ENCODE measurements at places on chromosomes 5 and 9.

GRCh38 chr9:94672811-94673487 lies 33.6 kb upstream of the FBP1 start:
- DNase-seq, result no peak

- DNase-seq, result no peak
Measured at GRCh38 chr5:168624850-168625364, 45.7 kb upstream of the PANK3 start.

DNA sequence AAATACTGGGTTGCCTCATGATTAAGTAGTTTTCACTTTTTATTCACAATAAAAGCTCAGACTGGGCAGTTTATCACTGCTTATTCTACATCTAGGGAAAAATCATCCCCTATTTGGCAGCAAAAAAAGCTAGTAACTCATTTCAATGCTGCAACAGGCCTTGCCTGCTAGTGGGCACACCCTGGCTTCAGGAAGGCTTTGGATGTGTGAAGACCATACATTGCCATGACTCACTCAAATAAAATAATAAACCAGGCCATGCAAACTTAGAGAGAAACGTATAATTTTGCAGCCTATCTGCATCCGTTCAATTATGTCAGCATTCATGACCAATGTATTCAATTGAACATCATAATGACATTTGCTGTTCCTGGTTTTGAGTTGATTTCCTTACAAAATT lies 402.9 kb downstream of the PIK3R1 start:
- no peak for DNase-seq

DNA sequence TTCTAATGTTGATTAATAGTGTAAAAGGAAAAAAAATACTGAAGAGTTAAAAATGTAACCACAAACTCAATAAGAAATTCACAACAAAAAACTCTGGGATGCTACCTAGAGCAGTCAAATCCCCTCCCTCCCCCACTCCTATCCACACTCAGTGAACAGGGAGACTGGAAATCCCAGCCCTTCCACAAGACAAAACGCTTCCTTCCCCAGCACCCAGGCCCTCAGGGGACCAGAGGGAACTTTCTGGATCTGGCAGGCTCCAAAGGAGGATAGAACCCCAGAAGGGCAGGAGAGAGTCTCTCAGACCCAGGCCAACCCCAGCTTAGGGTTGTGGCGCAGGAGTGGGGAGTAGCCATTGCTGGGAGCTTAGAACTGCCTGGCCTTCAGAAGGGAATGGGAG lies 55.0 kb downstream of the DCP2 start:
- DNase-seq, result no peak

GRCh38 chr9:111176511-111176910 lies 138.2 kb upstream of the LPAR1 start:
- no peak for DNase-seq

GRCh38 chr9:69195668-69196067 lies 21.6 kb downstream of the TJP2 start:
- DNase-seq, result no peak

DNA sequence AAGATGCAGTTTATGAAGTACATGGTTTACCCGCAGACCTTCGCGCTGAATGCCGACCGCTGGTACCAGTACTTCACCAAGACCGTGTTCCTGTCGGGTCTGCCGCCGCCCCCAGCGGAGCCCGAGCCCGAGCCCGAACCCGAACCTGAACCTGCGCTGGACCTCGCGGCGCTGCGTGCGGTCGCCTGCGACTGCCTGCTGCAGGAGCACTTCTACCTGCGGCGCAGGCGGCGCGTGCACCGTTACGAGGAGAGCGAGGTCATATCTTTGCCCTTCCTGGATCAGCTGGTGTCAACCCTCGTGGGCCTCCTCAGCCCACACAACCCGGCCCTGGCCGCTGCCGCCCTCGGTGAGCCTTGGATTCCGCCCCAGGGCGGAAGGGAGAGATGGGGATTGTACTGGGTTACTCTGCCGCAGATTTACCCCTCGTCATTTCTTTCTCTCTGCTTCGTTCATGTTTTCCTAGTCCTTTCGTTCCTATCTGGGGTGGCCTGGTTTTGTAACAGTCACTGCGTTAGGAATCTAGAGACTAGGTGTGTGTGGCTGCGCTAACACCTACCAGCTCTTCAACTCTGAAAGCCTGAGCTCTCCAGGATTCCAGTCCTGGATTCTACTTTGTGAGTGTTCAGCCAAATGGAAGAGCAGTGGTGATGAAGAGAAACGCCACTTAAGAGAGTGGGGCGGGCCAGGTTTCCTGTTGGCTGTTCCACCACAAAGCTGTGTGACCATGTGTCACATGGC lies 638 bp downstream of the MRPS30 start:
- DNase-seq, result peak; percentile 36

- DNase-seq, result no peak
Measured at GRCh38 chr5:166649676-166650075, 1641.8 kb upstream of the WWC1 start.

DNA sequence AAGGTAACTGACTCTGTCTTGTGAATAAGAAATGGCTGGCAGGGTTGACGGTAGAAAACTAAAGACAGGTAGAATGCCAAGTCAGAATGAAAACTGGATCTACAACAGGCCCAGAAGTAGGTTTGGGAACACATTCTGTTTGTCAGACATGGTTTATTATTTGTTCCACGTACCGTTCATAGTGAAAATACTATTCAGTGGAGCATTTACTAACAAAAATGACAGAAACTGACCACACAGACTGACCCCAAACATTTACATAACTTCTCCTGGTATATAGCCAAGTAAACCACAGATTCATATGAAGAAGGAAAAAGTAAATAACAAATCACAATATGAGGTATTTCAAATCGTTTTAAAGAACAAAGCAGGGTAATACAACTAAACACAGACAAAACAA lies 73.7 kb downstream of the SLC38A9 start:
- no peak for DNase-seq

- peak; percentile 37 for DNase-seq
Measured at GRCh38 chr5:75337366-75338021, 474 bp downstream of the HMGCR start.

- no peak for DNase-seq
Measured at GRCh38 chr9:32331240-32331639, 53.2 kb upstream of the ACO1 start.

DNA sequence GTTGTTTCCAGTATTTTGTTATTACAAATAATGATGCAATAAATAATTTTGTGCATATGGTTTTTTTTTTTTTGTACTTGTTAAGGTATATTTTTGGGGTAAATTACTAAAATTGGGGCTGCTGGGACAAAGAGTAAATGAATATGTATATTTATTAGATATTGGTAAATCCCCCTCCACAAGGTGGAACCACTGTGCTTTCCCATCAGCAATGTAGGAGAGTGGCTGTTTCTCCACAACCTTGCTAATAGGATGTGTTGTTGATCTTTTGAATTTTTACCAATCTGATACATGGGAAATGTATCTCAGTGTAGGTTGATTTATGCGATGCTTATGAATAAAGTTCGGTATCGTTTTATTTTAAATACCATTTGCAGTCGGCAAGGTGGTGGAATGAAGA lies 118.1 kb downstream of the TRPM3 start:
- DNase-seq, result no peak

DNA sequence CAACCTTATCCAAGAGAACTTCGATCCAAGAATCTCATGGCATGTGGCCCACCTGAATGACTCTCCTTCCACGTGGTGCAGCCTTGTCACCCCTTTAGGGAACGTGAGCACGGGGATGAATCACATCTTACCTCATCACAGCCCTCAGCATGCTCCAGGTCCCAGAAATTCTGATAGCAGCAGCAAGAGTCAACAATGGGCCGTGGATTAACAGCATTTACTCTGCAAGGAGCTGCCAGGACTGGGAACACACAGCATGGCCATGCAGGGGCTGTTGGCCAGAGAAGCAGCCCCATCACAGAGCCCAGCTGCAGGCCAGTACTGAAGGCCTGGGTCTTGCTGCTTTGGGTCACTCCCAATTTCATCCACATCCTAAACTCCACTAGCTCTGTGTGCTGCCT lies 150.4 kb downstream of the C5orf15 start:
- DNase-seq, result no peak

- no peak for DNase-seq
Measured at GRCh38 chr9:78626971-78627370, 330.0 kb downstream of the PSAT1 start.

- DNase-seq, result no peak
Measured at GRCh38 chr9:90998573-90998972, 197.0 kb downstream of the SYK start.

DNA sequence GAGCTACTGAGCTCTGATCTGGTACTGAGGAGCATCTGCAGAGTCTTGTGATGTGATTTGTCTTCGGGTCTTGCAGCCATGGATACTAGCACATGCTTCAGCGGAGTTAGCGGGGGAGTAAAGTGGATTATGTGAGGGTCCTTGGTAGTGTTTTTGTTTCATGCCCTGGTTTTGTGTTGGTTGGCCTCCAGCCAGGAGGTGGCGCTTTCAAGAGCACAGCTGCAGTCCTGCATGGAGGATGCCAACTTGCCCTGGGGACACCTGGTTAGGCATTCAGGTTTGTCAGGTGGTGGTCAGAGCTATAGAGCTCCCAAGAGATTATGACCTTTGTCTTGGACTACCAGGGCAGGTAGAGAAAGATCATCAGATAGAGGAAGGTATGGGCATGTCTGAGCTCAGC lies 185.8 kb upstream of the CDH6 start:
- DNase-seq, result no peak

DNA sequence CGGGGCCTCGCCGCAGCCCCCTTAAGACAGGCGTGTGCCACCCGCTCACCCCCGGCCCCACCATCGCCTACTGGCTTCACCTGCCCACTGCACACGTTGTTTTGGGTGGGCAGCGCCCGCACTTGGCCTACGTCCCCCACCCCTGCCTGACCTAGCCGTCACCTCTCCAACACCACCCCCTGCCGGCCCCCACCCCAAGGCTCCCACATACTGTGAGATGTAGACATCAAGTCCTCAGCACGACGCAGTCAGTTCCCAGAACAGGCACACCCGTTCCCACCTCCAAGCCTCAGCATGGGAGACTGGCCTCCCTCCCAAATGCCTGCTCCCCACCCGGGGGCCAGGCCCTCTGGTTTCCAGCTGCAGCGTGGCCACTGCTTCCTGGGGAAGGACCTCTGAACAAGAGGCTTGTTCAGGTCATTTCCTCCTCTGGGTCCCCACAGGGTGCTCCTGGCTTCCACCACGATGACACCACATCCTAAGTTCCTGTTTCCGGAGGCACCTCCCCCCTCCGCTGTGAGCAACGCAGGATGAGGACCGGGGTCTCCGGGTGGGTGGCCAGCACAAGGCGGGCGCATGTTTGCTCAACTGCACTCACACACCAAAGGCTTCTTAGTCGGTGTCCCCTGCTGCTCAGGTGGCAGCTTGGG lies 11.3 kb downstream of the DBN1 start:
- no peak for DNase-seq

- DNase-seq, result no peak
Measured at GRCh38 chr5:116273448-116274242, 188.8 kb downstream of the COMMD10 start.

DNA sequence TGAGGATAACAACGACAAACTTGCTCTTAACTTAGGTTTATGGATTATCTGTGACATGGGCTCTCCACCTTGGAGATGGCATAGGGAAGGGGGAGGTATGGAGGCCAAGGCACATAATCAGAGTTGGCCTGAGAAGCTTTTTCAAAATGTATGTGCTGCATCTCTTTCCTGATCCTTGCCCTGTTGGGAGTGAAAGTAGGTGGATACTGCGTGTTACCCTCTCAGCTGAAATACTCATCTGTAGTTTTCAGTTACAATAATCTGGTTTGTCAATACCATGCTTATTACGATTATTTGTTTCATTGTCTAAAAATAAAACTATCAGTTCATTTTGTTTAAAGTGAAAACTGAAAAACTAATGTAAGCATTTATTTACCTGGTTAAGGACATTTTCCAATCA lies 86.7 kb downstream of the SLC44A1 start:
- DNase-seq, result no peak

- no peak for DNase-seq
Measured at GRCh38 chr5:73369278-73369677, 79.3 kb downstream of the FOXD1 start.

DNA sequence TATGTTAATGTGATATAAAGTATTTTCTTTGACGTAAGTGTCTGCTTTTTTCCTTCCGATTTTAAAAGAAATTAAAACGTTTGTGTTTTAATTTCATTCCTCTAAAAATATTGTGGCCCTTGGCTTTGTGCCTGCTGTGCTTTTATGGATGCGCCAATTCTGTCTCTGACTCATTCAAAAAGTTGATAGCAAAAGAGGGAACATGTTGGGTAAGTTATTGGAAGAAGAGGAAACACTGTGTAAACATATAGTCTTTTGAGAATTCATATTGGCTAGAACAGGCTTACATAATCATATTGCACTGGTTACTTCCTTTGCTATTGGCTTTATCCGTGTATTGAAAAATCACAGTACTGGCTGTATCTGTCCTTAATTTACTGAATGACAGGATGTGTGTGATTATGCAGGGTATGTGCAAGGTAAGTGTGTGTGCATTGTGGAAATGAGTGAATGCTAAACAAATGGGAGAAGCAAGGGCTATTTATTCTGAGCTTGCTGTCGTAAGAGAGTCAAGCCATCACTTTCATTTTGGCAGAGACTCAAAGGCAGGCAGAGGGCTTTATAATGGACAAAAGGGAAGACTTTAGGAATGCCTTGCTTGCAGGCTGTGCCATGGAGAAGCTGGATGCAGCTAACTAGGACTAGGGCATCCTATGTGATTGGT lies 67.8 kb downstream of the SGCD start:
- no peak for DNase-seq

DNA sequence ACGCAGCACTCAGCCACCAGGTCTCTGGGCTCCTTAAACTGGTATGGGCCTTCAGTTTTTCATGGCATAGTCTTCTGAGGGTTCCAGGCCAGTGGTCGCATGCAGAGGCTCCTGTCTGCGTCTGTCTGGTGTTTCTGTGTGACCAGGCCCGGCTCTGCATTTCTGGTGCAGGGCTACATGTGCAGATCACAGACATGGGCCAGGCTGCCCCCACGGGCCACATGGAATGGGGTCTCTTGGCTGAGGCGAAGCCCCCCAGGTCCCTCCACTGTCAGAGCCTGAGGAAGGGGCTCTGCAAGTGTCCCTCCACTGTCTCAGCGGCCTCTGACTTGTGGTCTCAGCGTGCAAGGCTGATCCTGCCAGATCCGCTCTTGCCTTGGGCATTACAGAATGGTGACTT lies 15.6 kb upstream of the CARD19 start:
- DNase-seq, result no peak

GRCh38 chr9:16619914-16620520 lies 250.5 kb downstream of the BNC2 start:
- no peak for DNase-seq

DNA sequence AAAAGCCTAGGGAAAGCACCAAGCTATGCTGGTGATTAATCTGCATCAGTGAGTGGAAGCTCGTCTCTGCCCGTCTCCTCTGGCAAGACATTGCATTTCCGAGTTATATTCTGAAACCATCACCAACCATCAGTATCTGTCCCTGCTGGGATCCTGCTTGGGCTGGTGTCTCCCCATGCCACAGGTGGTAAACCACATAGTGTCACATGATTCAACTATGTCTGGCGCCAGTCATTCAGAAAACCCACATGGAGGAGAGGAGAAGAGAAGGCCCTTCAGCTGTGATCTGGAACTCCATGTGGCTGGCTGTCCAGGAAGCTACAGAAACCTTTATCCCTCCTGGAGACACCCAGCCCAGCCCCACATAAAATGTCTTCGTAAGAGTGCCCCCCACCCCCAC lies 4.8 kb downstream of the IL9 start:
- DNase-seq, result no peak
